ENCODE measurements at places on chromosomes 7 and 10. TPM values are rescaled to one million over a fixed set of nuclear protein-coding genes. Genes with fewer than 3 reads are reported as not detected.

The NPC1L1 gene
- total RNA-seq, result 0.34 TPM

DNA sequence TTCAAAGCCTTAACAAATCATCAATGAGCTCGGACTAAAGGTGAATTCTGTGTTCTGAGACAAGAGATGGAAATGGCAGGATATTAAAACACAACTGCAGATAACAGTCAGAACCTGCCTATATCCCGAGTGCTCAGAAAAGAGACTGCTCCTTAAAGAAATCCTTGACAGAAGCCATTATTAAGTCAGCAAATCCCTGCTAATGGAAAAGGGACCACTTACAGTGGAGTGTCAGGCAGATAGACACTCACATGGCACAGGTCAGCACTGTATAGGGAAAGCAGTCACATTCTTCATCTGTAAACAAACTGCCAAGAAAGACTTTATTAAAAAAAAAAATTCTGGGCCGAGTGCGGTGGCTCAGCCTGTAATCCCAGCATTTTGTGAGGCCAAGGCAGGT, 147.5 kb upstream of the LRRTM3 start:
- ATAC-seq, result peak; percentile 42

The LRRC18 gene
- 0.31 TPM for total RNA-seq

The LEP gene
- 0.21 TPM for total RNA-seq

The OR13A1 gene
- not detected for total RNA-seq

The GBX1 gene
- not detected for total RNA-seq

DNA sequence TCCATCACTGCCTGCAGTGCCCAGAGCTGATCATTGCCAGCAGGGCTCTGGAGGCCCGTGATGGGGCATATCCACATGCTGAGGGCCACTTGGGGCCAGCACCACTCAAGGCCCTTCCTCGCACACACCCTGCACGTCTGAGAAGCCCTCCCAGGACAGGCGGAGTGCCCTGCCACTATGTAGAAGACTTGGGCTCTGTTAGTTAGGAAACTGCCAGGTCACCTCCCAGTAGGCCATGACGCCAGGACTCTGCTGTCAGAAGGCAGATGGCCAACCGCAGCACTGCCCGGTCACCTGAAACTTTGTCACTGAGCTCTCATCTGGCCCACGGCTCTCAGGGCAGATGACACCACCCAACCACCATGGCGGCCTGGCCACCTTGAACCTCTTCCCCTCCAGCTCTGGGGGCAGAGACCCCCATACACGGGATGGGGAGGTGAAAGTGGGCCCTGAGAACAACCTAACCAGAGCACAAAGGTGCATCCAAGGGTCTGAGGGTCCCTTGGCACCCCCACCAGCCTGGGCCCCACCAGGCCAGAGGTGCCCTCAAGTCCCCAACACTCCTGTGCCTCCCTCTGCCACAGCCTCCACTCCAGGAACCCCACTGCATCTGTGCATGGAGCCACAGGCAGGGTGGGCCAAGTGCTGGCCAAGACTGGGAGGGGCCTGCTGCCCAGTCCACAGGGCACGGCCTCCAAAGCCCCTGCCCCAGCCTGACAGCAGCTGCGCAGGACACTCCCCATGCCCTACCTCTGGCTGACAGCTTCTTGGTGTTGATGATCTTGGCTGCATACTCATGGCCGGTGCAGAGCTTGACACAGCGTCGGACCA, 41.8 kb downstream of the CAMK2B start:
- no peak for ATAC-seq

DNA sequence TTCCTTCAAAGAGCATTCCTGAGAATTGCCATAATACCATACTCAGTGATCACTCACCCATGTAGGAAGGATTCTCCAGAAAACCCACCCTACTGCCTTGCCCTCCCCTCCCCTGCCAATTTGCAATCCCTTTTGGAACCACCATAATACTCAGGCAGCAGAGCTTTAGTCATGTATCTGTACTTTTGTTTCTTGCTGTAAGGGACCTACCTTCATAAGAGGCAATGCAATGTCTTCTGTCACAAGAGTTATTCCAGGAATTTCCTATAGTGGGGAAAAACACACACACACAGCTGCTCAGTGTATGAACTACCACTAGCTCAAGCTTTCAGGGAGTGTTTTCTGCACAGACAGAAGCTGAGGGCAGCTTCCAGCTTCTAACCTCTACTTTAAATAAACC, 67.0 kb downstream of the GSAP start:
- peak; percentile 16 for ATAC-seq

GRCh38 chr10:125124907-125125306, 35.5 kb downstream of the CTBP2 start:
- no peak for ATAC-seq

The HSPA12A gene
- 39.4 TPM for total RNA-seq

The ZNF479 gene
- not detected for total RNA-seq

DNA sequence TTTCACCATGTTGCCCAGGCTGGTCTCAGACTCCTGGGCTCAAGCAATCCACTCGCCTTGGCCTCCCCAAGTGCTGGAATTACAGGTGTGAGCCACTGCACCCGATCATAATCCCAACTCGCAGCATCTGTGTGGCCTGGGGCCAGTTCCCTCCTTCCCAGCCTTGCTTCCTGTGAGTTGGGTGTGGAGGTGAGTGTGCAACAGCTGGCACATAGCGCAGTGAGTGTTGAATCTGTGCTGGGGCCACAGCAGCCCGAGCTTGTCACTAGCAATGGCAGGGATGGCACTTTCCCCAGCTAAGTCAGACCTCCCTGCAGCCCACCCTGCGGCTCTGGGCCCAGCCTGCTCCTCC, 12.2 kb downstream of the TMEM184A start:
- ATAC-seq, result no peak

- peak; percentile 86 for ATAC-seq
Observed at GRCh38 chr7:139094596-139094995, 14.9 kb downstream of the ZC3HAV1 start.

- ATAC-seq, result no peak
Observed at GRCh38 chr7:48063985-48064384, 25.1 kb upstream of the UPP1 start.

DNA sequence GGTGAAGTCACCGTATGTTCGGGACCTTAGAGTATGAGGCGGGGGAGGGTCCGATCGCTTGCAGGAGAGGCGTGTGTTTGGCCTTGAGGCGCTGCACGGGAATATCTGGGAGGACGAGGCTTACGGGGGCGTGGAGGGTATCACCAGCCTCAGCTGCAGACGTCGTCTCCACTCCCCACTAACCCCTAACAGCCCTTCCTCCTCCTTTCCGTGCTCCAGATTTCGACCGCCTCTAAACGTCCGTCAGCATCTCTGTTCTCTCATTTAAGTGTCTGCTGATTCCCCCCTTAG, 23.5 kb upstream of the ZNF12 start:
- ATAC-seq, result no peak

GRCh38 chr10:43261578-43262396, 5.1 kb downstream of the RASGEF1A start:
- ATAC-seq, result peak; percentile 69

GRCh38 chr7:27784399-27785053, 44.6 kb downstream of the TAX1BP1 start:
- ATAC-seq, result peak; percentile 43

The CLRN3 gene
- total RNA-seq, result not detected

DNA sequence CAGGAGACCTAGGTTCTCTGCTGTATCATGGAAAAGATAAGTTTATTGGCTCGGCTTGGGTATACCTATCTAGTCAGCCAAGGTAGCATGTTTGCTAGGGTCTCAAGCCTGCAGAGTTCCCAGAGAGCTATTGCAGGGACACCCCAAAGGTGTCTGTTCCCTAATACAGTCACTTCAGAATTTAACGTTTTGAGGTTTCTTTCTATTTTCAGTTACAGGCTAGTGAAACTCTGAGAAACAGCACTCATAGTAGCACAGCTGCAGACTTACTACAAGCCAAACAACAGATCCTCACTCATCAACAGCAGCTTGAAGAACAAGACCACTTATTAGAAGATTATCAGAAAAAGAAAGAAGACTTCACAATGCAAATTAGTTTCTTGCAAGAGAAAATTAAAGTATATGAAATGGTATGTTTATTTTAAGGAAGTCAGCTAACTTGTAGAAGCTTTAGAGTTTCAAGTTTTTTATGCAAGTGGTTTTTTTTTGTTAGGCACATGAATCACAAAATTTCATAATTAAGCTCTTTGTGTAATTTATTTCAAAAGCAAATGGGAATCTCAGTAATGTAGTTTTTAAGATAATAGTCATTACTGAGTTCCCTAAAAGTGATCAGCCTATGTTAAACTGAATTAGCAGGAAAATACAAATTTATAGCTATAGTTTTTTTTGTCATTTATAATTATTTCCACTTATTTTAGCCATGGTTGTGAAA, 54.9 kb downstream of the AKAP9 start:
- ATAC-seq, result no peak

DNA sequence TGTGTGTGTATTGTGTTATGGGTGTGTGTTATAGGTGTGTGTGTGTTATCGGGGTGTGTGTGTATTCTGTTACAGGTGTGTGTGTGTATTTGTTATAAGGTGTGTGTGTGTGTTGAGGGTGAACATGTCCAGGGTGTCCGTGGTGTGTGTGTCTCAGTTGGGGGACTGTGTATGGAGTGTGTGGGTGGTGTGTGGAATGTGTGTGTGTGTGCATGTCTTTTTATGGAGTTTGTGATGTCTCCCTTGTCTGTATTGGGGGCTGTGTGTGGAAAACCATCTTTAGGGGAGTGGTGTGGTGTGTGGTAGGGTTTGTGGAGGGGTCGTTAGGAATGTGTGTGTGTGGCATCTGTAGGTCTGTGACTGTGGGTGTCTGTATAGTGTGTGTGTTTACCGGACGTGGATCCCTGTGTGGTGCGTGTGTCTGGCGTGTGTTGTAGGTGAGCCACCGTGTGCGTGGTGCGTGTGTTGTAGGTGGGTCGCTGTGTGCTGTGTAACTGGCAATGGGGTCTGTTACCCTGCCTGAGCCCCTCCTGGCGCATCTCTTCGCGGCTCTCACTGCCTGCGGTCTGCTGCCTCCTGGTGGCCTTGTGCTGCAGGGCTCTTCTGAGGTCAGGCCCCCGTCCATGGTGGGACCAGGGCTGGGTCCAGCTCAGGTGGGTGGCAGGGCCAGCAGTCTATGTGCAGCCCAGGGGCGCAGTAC, 61.7 kb downstream of the PALD1 start:
- ATAC-seq, result no peak

GRCh38 chr10:95513941-95514392, 47.2 kb downstream of the SORBS1 start:
- peak; percentile 40 for ATAC-seq

DNA sequence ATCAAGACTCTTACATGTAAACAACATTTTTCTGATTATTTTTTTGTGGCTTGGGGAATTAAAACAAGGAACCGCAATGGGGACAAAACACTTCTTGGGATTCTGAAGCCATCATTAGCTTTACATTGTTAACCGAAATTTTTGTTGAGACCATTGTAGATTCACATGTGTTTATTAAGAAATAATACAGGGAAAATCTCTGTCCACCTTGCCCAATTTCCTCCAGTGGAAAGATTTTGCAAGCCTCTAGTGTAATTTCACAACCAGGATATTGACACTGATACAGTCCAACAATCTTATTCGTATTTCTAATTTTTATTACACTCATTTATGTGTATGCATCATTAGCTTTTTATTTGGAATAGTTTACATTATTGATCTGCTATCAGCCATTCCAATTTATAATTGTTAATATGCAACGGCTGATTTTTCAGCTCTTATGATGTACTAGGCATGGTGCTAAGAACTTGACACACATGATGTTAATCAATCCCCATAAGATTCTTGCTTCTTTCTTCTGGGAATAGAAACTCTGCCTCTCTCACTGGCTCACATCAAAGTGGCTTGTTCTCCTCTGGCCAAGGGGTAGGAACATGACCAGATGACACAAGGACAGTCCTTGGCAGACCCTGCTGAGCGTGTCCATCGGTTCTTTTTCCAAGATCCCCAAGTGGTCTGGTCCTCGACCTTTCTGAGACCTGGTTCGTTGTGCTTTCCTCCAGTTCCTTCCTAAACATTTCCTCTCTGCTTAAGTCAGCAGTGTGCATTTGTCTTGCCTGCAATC, 137.6 kb downstream of the ADAM12 start:
- no peak for ATAC-seq

The CCNY gene
- total RNA-seq, result 34.1 TPM

The AKR1C3 gene
- 0.36 TPM for total RNA-seq

All from motor neuron (in vitro differentiated cells).